ENCODE measurements at places on chromosomes 6 and 20.

- DNase-seq, result no peak
Observed at GRCh38 chr6:149471801-149472200, 13.0 kb downstream of the ZC3H12D start.

GRCh38 chr6:103799971-103800670 lies 1059.6 kb downstream of the HACE1 start:
- DNase-seq, result no peak

- DNase-seq, result no peak
Observed at GRCh38 chr6:23175391-23175790, 606.0 kb downstream of the HDGFL1 start.

- DNase-seq, result no peak
Observed at GRCh38 chr6:16412171-16412570, 173.8 kb downstream of the GMPR start.

GRCh38 chr6:46013639-46014038 lies 2.0 kb downstream of the CLIC5 start:
- no peak for DNase-seq

Measured in renal pelvis (tissue), 12 donors.